ENCODE measurements at places on chromosomes 3 and 15.

GRCh38 chr15:68343579-68344225, 66.2 kb downstream of the FEM1B start:
- no peak for DNase-seq

GRCh38 chr3:8423307-8423706, 78.3 kb upstream of the LMCD1 start:
- DNase-seq = no peak

GRCh38 chr15:46344115-46344724, 709.4 kb downstream of the SQOR start:
- DNase-seq = no peak

DNA sequence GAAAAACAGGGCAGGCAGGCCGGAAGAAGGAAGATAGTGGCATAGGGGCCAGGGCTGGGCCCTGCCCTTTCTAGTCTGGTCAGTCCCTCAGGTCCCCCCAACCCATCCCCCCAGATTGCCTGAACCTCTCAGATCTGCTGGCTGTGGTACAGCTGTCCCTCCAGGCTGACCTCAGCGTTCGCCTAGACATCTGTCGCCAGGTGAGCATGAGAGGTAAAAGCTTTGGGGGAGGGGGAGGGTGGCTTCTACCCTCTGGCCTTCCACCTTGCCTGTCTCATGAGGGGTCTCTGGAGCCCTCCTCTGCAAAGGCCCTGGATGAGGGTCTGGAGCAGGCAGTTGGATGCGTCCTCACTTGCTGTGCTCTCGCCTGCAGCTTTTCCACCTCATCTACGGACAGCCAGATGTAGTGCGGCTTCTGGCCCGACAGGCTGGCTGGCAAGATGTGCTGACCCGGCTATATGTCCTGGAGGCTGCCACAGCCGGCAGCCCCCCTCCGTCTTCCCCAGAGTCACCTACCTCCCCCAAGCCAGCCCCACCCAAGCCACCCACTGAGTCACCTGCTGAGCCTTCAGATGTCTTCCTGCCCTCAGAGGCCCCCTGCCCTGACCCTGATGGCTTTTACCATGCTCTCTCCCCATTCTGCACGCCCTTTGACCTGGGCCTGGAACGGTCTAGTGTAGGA, 20.2 kb downstream of the NBEAL2 start:
- no peak for DNase-seq

- DNase-seq = no peak
Observed at GRCh38 chr3:77039606-77040171, at the start of gene ROBO2. Gene ROBO2, plus strand, starts transcription at chr3:77040099. Its CDS starts 687 bp downstream, at chr3:77040786.

DNA sequence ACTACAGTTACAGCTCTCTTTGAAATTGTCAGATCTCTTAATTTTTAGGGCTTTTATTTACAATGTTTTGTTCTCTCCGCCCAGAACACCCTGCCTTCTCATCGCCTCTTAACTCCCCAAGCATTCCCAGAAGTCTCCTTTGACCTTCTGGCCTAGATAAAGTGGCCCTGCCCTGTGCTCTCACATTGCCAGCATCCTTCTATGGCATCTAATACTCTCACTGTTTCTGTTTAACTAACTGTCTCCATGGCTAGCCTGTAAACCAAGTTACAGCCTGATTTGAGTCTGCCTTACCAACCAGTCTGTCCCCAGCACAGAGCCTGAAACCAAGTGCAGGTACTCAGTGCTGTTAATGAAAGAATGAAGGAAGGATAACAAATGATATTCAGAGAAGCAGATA, 19.9 kb downstream of the COL8A1 start:
- DNase-seq = no peak

DNA sequence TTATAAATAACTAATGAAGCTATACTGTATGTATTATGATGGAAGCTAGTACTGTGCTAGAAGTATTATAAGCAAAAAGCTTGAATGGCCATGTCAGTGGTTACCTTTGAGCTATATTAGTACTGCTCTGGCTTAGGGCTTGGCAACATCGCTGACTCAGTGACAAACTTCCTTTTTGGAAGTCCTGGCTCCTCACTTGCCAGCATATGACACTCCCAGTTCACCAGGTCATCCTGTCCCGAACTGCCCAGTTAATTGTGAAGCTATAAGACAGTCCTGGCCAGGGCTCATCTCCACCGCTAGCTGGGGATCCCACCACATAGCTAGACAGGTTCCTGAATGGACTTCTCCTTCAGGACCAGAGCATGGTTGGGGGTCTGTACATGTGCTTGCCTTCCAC, 31.9 kb downstream of the RAB8B start:
- DNase-seq = no peak

DNA sequence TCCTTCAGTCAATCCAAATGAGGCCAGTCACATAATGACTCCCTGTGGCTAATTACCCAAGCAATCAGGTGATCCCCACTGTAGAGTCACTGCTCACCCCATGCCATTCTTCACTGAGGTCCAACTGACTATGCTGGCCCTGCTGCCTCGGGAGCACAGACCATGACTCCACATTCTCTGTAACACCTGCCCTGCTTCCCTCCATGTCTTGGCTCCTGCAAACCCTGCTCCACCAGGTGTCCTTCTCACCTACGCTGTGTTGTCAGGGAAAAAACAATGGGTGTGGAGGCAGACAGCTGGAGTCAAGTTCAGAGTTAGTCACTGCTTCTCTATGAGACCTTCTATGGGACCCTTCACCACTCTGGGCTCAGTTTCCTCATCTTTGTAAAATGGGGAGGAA, 6.1 kb upstream of the SFMBT1 start:
- DNase-seq = no peak

GRCh38 chr3:196654735-196655090, 15.2 kb downstream of the NRROS start:
- DNase-seq = no peak

DNA sequence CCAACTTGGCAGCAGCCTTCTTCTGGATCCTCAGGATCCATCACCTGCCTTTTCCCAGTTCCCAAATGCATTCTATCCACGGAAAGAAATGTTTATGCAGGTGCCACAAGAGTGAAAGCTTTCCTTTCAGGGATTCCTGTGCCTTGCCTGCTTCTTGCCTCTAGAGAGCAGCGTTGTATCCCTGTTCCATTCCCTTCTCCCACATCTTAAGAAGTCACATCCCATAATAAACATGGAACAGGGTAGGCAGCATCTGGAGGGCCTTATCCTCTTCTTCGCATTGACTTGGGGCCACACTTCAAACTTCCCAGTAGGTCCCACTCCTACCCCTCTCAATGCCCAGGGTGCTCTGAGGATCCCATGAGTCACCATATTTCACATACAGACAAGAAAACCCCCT, 72.7 kb upstream of the DCLK3 start:
- DNase-seq = no peak

- DNase-seq = no peak
Observed at GRCh38 chr3:9582332-9582731, 28.7 kb upstream of the LHFPL4 start.

- no peak for DNase-seq
Observed at GRCh38 chr15:70293591-70294470, 196.1 kb upstream of the TLE3 start.

DNA sequence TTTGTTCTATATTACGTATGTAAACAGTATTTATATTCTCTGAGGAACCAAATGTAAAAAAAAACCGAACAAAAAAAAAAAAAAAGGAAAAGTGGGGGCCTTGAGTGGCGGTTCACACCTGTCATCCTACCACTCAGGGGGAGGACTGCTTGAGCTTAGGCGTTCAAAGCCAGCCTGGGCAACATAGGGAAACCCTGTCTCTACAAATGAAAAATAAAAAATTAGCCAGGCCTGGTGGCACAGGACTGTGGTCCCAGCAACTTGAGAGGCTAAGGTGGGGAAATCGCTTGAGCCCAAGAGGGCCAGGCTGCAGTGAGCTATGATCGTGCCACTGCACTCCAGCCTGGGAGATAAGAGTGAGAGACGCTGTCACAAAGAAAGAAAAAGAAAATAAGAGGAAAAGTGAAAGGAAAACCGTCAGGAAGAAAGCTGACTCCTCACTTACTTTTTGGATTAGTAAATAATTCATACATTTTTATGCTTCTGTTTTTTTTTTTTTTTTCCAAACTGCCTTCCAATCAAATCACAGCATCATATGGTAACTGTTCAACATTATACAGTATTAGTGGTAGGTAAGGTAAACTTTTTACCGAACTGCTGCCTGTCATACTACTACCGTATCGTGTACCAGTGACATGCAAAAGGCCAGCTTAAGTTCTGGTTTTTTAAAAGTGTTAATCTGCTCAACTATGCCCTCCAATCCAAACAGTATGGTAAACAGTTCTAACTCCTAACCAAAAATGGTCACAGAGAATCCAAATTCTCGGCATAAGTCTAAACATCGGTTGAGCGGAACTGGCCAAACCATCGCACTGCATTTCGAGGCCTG, 1.2 kb downstream of the PHC3 start:
- DNase-seq = peak; percentile 2

DNA sequence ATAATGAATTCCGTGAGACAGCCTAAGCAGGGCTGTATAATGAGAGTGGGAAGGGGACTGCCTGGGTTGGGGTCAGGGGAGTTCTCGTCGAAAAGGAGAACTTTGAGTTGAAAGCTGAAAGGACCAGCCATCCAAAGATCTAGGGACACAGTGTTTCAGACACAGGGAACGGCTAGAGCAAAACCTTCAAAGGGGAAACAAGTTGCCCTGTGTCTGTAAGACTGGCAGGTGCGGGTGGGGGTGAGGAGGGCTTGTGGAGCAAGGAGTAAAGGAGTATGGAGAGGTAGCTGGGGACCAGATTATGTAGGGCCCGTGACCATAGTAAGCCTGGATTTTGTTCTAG, 1.3 kb upstream of the SRP14 start:
- no peak for DNase-seq

GRCh38 chr3:143267989-143268388, 148.4 kb downstream of the CHST2 start:
- no peak for DNase-seq

- DNase-seq = peak; percentile 61
Observed at GRCh38 chr15:78065284-78065872, 12.1 kb downstream of the TBC1D2B start.

DNA sequence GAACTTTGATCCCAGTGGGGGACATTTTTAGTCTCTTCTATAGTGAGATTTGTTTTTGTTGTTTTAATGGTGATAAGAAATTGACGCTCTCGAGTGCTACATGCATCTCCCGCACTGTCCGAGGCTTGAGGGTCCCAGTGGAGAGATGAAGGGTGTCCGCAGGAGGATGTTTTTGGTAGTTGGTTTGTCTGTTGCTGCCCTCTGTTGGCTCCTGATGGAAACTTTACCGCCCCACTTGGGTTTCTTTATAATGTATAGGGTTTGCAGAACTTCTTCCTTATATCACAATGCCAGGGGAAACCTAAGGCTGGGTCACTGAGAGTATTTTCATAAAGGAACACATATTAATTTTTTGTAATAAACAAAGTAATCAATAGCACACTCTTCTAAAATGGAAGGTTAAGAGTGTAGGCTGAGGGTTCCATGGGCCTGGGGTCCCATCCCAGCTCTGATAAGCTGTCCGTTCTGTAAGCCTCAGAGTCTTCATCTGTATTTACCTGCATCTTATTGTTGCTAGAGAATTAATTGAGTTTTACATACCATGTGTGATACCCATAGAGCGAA, 185.3 kb upstream of the FEZF2 start:
- no peak for DNase-seq

DNA sequence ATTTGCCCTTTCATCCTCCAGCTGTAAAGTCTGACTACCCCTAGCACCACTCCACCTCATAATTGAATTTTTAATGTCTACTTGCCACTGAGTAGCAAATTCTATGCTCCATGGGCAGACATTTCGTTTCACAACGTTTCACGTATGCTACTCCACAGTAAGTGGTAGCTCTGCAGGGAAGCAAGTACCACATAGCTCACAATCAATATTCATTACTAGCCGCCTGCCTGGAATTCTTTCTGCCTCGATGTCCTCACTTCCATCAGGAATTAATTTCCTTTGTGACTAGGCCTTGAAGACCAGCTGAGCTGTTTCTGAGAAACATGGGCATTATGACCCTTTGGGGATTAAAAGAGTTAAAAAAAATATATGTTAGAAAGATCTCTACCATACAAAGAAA, 15.3 kb downstream of the NPTN start:
- DNase-seq = no peak

DNA sequence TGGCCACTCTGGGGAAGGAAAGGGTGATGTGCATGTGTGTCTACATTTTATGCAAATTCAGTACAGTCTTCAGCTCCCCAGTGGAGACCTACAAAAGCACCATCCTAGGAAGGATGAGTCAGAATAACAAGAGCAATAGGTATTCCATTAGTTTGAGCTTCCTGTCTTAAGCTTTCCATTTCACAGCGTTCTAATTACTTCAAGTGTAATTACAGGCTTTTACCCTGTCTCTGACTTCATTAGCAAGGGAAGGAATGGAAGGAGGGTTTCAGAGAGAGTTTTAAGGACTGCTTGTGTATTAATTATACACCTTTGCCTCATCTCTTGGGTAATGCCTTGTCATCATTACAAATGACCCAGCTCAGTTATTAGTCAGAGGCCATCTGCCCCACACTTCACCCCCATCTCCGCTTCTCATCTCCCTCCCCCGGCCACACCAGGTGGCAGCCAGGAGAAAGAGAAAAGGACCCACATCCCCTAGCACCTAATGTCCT, 202.8 kb upstream of the MRPL3 start:
- no peak for DNase-seq

DNA sequence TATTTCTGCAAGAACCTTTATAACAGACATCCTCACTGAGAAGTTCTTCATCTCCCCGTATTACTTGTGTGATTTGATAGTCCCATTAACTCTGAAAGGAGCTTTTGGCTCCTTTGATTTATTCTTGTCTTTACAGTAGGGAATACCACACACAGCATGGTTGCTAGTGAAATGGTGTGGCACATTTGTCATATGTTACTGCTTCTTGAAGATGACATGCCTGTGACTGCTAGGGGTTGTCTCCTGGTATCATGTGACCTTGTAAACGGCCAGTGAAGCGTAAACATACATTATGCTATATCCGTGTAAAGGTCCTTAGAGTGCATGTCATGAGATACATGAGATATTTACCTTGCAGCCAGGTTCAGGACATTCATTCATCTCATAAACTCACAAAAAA, 197.9 kb downstream of the RYR3 start:
- no peak for DNase-seq

GRCh38 chr15:38672273-38672672, 107.7 kb upstream of the RASGRP1 start:
- no peak for DNase-seq

- no peak for DNase-seq
Observed at GRCh38 chr15:59157840-59158700, 48.6 kb upstream of the LDHAL6B start.

- no peak for DNase-seq
Observed at GRCh38 chr15:78993931-78994530, 49.2 kb upstream of the CTSH start.

GRCh38 chr15:31344823-31345605, 18.4 kb downstream of the KLF13 start:
- DNase-seq = no peak
